ENCODE measurements at places on chromosomes 3 and 15.
A peak's percentile ranks its signal among the peaks of the same experiment; 100 is the strongest.

DNA sequence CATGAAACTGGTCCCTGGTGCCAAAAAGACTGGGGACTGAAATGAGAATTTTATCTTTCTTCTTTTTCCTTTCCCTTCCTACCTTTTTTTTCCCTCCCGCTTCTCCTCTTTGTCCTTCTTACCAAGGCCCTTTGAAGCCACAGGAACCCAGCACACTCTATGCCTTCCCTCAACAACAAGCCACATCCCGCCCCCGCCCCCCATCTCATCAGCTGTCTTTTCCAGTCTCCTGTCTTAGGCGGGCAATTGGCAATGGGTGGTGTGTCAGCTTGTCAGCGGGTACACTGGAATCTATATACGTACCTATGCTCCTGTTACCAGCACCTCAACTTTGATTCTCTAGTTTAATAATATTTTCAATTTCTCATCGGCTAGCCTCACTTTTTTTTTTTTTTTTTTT is 56.3 kb upstream of the CHD2 start:
- DNase-seq, result peak; percentile 16

DNA sequence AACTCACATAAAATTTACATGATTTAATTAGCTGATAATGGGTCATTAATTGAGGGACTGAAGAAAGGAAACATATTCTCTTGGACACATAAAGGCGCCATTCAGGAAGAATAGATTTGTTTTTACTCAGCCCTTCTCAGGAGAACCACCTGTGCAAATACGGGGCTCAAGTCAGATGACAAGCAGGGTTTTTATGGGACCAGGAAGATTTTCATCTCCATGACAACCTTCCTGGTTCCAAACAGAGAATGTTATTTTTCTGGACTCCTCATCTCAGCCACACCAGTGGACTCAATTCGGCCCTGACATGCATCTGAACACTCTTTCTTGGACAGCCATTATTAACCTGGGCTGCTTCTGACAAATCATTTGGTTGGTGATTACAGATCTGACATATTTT is 120.5 kb downstream of the PDZRN3 start:
- DNase-seq, result no peak

DNA sequence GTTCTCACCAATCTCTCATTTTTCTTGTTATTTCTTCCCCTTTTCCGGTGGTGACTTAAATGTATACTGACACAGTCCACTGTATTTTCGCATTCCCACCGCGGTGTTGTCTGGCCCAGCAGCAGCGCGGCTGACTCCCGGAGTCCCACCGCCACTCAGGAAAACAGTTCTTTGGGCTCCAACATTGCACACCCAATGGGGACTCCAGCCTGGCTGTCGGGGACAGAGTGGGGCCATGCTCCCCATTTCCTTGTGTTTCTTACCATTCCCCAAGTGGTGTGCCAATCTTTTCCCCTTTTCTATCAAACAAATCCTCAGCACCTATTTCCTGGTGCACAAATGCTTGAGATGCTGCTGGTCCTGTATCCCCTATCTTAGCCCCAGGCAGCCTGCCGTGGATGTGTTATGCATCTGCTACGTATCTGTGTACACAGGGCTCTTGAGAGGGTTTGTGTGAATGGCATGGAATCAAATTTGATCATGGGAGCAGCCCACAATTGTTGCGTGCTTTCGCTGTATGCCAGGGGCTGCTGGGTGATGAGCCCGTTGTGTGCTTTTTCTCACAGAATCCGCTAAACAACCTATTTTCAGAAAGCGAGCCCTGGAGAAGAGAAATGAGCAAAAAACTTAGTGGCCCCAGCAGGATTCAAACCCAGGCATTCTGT is 219.1 kb upstream of the RGMA start:
- no peak for DNase-seq

- DNase-seq, result no peak
Measured at GRCh38 chr15:78182336-78182700, 33.2 kb downstream of the IDH3A start.

DNA sequence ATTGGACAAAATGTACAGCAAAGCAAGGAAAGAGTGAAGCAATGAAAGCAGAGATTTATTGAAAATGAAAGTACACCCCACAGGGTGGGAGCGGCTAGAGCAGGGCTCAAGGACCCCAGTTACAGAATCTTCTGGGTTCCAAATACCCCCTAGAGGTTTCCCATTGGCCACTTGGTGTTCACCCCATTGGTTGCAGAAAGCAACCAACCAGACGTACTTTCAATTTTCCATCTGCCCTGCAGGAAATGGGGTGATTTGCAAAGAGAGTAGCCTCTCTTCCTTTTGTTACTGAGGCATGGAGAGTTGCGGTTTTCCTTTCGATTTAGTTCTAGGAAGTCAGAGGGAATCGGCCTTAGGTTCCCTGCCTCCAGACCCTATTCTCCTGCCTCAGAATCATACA is 2.4 kb downstream of the PML start:
- DNase-seq, result no peak

DNA sequence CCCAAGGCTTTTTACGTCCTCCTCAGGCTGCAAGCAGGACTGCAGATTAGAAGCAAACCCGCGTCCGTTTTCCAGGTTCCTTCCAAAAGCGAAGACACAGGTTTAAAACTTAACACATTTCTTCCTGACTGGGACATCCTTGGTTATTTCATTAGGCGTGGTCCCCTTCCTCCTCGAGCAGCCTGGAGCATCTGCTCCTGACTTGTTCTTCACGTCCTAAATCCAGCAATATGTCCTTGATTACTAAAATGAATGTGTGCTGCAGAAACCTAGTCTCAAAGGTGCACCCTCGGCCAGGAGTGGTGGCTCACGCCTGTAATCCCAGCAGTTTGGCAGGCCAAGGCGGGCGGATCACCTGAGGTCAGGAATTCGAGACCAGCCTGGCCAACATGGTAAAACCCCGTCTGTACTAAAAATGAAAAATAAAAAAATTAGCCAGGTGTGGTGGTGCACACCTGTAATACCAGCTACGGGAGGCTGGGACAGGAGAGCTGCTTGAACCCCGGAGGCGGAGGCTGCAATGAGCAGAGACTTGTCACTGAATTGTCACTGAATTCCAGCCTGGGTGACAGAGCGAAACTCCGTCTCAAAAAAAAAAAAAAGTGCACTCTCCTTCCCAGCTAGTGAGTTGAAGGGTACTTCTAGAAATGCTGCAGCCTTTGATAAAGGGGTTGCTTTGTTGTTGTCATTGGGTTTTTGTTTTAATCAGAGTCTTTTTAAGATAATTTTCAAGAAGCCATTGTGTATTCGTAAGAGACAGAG is 842 bp upstream of the LRIG1 start:
- DNase-seq, result no peak

DNA sequence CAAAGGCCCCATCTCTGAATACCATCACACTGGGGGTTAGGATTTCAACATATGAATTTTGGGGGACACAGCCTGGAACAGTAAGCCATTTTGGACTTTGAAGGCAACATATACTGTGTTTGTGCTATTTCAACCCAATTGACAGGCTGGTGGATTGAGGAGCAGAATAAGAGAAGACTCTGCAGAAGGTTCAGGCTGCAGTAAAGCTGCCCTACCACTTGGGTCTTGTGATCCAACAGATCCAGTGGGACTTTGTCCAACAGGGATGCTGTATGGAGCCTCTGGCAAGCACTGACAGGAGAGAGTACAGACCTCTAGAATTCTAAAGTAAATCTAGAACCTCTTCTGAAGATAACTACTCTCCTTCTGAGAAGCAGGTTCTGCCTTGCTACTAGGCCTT is 1.1 kb upstream of the BCL2L10 start:
- no peak for DNase-seq

DNA sequence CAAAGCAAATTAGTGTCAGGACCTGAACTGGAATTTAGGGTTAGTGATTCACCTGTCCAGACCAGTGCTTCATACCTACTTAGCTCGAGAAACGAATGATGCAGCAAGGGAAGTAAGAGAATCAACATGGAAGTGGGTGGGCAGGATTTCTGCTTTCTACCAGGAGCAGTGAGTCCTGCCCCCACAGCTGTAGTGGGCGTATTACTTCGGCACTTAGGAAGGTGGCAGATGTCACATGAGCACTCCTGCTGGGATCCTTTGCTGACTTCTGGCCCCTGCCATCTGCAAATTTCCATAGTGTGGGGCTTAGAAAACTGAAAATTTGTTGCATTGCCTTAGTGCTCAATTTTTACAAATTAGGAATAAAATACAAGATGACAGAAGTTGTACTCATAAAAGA is 31.2 kb downstream of the RYR3 start:
- DNase-seq, result no peak

DNA sequence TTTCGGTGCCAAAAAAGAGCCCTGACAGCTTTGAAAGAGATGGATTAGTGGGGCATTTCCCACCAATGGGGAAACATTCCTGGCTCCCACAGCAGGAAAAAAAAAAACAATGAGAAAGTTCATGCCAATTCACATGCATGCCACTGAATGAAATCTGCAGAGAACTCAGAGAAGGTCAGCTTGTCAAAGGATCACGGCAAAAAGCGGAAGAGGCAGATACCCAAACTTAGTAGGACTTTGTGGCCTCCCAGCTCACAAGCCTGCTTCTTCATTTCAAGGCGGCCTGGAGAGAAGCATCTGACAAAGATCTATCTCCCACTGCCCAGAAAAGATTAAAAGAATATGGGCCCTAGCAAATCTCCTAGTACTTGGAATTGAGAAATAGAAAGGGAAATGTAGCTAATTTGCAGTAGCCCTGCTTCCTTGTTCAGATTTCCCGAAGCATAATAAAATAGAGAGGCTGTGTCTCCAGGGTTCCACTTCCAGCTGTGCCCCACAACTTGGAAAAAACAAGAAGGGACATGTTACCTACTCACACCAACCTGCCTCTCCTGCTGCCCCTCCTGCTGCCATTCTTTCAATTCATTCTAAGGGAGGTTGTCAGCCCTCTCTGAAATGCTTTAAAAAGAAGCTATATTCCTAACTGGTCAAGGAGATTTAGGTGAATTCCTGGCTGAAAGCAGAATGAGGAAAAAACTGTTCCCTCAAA is 170.4 kb downstream of the FHIT start:
- no peak for DNase-seq

DNA sequence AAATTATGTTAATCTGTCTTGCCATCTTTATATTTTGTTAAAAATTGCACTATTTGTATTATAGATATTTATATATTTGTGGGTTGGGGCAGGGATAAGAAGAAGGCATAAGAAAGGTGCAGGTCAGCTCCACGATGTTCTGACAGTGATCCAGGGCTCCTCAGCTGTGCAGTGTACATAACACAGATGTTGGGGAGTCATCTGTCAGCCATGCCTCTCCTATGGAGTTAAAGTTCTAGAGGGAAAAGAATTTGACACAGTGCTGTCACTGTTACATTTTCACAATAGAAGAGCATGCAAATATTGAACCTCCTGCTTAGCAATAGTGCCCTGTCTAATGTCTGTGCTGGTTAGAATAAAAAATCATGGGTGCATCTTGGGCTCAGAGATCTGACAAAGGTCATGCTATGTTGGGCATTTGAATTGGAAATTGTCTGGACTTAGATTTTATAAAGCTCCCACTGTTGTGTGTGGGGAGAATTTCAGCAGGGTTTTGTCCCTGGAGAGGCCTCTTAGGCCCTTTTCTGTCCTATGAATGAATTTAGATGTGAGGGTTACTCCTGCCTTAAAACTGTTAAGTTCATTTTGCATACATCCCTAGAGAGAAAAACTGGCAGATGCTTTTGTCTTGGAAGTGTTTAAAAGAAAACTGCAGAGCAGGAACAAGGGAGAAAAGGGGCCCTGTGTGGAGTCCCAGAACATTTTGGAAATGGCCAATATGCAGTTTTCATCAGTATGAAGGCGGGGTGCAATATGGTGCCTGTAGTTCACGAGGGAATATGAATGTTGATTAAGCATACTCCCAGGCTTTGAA is 20.4 kb downstream of the CDIN1 start:
- DNase-seq, result no peak

DNA sequence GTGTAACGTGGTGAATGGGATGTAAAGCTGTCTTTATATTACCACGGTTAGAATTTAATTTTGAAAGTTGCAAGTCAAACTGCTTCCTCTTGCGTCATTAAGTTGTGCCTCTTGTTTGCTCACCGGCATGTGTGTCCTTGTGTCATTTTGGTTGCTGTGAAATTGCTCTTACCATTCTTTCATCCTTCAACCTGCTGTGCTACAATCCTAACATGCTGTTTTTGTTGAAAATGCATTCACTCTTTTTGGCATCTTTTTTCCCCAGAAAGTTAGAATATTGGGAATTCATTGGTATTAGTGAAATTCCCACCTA is 164.7 kb downstream of the PGPEP1L start:
- DNase-seq, result no peak

- DNase-seq, result no peak
Measured at GRCh38 chr15:33675246-33675645, 293.1 kb upstream of the CHRM5 start.

DNA sequence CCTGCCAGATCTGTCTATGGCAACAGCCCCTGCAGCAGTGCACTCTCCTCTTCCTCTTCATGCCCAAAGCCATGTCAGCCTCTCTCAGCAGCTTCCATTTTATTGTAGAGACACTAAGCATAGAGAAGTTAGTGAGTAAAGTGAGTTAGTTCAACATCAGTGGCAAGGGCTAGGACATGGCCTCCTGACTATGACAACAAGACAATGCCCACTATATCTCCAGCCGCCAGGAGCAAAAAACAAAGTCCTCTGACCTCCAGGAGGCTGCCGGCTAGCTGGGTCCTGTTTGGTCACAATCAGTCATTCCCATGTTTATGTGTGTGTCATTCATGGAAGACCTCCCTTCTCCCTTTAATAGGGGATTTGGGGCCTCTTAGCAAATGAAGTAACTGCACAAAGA is 14.9 kb downstream of the NR1I2 start:
- DNase-seq, result no peak

DNA sequence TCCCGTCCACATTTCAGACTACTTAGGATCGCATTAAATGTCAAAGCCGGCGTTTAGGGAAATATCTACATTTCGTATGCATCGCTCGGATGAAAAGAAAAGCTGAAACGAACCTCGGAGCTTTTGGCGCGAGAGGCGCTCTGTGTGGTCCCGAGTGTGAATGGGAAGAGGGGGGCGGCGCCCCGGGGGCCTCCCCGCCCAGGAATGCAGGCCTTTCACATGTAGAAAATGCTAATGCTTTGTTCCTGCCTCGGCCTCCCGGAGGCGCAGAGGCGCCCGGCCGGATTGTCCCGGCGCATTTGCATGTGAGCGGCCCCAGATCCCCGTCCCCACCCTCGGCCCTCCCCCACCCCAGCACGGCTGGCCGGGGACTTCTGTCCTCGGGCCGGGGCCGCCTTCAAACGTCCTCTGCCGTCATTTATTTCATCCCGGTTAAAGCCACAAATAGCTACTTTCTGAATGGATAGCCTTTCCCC is 37.0 kb upstream of the TRIM71 start:
- no peak for DNase-seq

- DNase-seq, result no peak
Measured at GRCh38 chr15:79538527-79538926, 106.4 kb downstream of the MINAR1 start.

DNA sequence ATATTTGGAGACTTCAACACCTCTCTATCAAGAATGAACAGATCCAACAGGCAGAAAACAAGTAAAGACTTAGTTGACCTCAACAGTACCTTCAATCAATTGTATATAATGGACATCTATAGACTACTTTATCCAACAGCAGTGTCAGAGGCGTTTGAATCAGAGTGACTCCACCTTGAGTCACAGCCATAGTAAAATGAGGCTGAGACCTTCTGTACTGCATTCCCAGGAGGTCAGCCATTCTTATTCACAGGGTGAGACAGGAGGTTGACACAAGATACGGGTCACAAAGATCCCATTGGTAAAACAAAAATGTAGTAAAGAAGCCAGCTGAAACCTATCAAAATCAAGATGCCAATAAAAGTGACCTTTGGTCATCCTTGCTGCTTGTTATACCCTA is 299.8 kb downstream of the CNTN3 start:
- DNase-seq, result no peak

- DNase-seq, result no peak
Measured at GRCh38 chr3:196821806-196822355, 45.8 kb upstream of the SENP5 start.
